ENCODE measurements at places on chromosomes 16 and 17. TPM values are rescaled to one million over a fixed set of nuclear protein-coding genes. Genes with fewer than 3 reads are reported as not detected.
A peak's percentile ranks its signal among the peaks of the same experiment; 100 is the strongest.

Gene ICAM2
- total RNA-seq: 54.5 TPM

Gene BORCS6
- total RNA-seq: 5.2 TPM

Gene MEOX1
- total RNA-seq: 0.14 TPM

DNA sequence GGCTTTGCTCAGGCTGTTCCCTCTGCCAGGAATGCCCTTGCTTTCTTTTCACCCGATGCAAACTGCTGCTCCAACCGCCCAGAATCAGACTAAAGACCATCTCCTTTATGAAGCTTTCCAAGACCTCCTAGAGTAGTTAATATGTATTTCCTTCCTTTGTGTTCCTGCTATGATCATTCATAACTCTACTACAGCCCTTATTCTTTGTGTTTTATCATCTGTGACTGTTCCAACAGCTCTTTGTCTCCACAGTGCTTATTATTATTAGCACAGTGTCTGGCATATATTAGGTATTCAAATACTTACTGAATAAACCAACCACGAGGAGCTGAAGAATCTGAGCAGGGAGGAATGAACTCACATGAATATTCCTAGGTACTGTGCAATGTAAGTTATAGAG is 7.6 kb downstream of the PSME3IP1 start:
- H3K27me3 ChIP-seq: no peaks in the 10 kb centered on the region
- no peak for DNase-seq
- H3K36me3 ChIP-seq: no peaks in the 10 kb centered on the region
- H3K4me3 ChIP-seq: no peak overlapping the region

DNA sequence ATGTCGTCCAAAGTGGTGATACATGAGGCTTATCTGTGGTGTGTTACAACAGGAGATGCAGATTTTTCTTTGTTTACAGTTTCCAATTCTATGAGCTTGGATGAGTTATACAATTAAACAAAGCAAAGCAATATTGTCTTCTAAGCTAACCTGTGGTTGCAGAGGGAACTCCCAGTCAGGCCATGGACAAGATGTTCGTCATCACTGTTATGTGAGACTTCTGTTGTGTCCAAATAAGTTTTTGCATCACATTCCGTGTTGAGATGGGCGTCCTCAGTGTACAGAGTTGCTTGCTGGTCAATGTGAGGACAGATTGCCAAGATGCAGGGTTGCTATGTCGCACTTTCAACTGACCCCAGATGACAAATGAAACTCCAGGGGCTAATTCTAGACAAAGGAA is 189.3 kb downstream of the IRF8 start:
- no peak overlapping the region for H3K4me3 ChIP-seq
- no peak for DNase-seq
- peaks cover 4% of the 10 kb centered on the region for H3K27me3 ChIP-seq

GRCh38 chr16:4113358-4114256 is 2.6 kb downstream of the ADCY9 start:
- no peaks in the 10 kb centered on the region for H3K36me3 ChIP-seq
- H3K27ac ChIP-seq: no peak overlapping the region
- H3K27me3 ChIP-seq: peaks cover 6% of the 10 kb centered on the region
- no peak for DNase-seq
- H3K4me3 ChIP-seq: peak overlapping the region; percentile 12
- peaks cover 35% of the 10 kb centered on the region for H3K4me1 ChIP-seq

- H3K4me1 ChIP-seq: peaks cover 49% of the 10 kb centered on the region
- peaks cover 3% of the 10 kb centered on the region for H3K36me3 ChIP-seq
- DNase-seq: no peak
Observed at GRCh38 chr16:27285676-27286196, 17.2 kb upstream of the NSMCE1 start.

Data from activated naive CD8-positive, alpha-beta T cell treated with anti-CD3 and anti-CD28 coated beads for 36 hours (primary cell).